ENCODE measurements at places on chromosomes 2 and 18. TPM values are rescaled to one million over a fixed set of nuclear protein-coding genes. Genes with fewer than 3 reads are reported as not detected.

The HOXD8 gene
- 2.6 TPM for total RNA-seq

The EPG5 gene
- 14.5 TPM for total RNA-seq

- DNase-seq: no peak
Measured at GRCh38 chr18:62611453-62612288, 88.8 kb downstream of the ZCCHC2 start.

The MC2R gene
- total RNA-seq: not detected

GRCh38 chr18:27075828-27076227 lies 109.3 kb downstream of the CHST9 start:
- no peak for DNase-seq

The DNAJC5G gene
- not detected for total RNA-seq

- DNase-seq: peak; percentile 19
Measured at GRCh38 chr2:206693399-206694137, 24.6 kb downstream of the DYTN start.

- no peak for DNase-seq
Measured at GRCh38 chr2:187988348-187988747, 303.3 kb upstream of the GULP1 start.

The BCS1L gene
- total RNA-seq: 64.3 TPM

GRCh38 chr2:59066787-59067399 lies 825.8 kb upstream of the FANCL start:
- DNase-seq: no peak
